Stimulated activated CD4-positive, alpha-beta T cell treated with anti-CD3 and anti-CD28 coated beads, Interleukin-15, amount 100 ng/mL, for 1 hour (primary cell): ENCODE measurements at places on chromosomes 4 and X.

DNA sequence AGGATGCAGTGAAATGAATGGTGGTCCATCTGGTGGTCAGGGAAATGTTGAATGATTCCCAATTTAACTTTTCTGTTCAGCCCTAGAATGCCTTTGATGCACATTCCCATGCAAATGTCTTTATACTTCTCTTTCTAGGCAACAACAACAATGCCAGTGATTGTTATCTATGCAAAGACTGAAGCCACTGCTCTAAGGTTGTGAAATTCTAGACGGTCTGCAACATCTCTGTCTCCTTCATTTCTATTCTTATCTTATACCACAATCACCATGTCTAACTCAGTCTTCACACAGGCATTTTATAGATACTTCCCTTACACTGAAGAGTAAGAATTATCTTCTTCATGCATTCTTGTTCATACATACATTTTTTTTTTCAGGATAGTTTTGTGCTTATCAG lies 84.5 kb downstream of the HPGD start:
- DNase-seq = no peak

GRCh38 chr4:151718984-151719955 lies 41.5 kb downstream of the GATB start:
- no peak for DNase-seq

GRCh38 chr4:26525771-26526150 lies 35.5 kb upstream of the CCKAR start:
- DNase-seq = no peak

DNA sequence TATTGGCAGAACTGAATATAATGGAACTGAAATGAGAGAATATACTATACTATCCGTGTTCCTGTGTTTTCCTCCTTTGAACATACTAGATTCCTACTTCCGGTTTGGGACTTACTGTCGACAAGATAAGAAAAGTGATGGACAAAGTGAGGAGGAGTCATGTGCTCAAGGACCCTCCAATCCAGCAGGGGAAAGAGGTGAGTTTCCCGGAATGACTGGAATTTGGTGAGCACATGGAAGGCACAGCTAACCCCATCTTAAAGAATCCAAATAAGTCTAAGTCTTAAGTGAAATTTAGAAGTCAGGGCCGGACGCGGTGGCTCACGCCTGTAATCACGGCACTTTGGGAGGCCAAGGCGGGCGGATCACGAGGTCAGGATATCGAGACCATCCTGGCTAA lies 36.6 kb upstream of the SH3D19 start:
- no peak for DNase-seq

GRCh38 chr4:66636349-66636748 lies 909.0 kb downstream of the CENPC start:
- no peak for DNase-seq

DNA sequence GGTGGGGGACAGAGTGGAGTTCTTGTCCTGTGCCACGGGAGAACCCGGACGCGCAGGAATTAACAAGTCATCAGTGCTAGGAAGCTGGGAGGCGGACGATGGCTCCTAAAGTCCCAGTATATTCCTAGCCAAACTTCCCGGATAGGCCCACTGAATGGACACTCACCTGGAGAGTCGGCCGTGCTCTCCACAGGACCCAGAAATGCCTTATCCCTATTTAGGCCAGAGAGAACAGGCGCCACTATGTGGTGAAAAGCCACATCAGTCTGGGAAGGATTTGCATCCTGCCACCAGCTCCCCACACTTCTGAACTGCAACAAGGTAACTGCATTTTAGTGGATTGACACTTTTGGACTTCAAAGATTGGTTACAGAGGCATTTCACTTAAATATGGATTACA lies 1.1 kb downstream of the CFAP299 start:
- no peak for DNase-seq

- DNase-seq = no peak
Measured at GRCh38 chrX:43657671-43658070, 1.6 kb downstream of the MAOA start.

GRCh38 chr4:98496152-98496845 lies 162.1 kb downstream of the TSPAN5 start:
- no peak for DNase-seq

- no peak for DNase-seq
Measured at GRCh38 chr4:166399021-166399420, 526.0 kb downstream of the TLL1 start.

GRCh38 chr4:153246446-153247115 lies 42.3 kb downstream of the TRIM2 start:
- DNase-seq = no peak

DNA sequence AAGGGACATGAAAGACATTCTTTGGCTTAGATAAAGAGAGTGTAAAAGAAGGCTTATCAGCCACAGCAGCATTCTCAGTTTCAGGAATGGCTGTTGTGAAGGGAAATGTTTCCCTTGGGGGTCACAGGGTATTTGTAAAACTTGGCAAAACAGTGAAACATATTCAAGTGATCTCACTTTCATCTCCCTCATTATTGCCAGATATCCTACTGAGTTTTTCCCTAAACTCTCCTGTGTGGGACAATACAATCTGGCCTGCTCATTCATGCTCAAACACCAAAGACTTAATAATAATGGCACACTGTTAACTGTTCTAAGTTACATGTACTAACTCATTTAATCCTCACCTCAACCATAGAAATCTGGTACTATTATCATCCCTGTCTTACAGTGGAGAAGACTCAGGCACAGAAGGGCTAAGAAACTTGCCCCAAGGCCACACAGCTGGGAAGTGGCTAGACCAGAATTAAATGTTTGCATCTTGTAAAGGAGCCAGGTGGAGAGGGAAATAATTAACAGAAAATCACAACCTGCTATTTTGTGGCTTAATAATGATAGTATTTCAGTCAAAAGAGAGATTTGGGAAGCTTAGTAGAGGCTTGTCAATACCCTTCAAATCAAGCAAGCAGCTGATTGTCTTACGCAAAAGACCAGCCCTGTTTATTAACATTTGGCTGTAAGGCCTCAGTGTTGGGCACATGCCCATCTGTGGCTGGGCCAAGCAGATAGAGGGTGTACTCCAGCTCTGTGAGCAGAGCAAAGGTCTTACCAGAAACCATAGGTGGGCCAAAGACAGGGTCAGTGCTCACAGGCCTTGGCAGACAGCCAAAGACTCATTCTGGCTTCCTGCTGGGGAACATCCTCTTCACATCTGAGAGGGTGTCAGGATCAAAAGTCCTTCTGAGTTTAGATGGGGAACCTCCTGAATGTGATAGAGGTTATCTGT lies 17.3 kb downstream of the SMPX start:
- no peak for DNase-seq

DNA sequence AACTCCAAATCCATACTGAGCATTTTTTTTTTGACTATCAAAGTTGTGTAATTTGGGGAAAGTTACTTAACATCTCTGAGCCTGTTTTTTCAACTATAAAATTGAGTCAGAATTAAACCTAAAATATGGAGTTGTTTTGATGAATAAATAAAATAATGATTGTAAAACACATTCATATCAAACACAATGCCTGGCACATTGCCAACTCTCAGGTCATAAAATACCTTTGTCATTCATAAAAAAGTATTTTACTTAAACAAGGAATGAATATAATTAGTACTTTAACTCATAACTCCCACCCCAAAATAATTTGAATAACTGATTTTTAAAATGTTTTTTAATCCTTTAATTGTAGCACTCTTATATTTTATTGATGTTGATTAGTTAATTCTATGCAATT lies 3.8 kb upstream of the GPR174 start:
- DNase-seq = no peak

DNA sequence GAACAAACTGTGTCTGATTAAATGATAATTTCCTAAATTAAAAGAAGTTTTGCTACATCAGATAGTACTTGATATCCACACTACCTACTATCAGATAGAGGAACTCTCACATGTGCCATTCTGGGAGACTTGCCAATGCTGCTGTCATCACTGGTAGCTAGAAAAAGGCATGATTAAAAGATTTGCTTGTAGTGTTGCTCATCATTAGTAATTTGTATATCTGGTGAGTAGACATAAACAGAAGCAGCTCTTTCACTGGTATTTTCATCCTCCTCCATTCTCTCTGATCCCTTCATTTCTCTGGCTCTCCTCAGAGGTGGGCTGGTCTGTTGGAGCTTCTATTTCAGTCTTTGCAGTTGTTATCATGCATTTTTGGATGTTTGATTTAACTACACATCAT lies 56.0 kb downstream of the SPRY1 start:
- DNase-seq = no peak

DNA sequence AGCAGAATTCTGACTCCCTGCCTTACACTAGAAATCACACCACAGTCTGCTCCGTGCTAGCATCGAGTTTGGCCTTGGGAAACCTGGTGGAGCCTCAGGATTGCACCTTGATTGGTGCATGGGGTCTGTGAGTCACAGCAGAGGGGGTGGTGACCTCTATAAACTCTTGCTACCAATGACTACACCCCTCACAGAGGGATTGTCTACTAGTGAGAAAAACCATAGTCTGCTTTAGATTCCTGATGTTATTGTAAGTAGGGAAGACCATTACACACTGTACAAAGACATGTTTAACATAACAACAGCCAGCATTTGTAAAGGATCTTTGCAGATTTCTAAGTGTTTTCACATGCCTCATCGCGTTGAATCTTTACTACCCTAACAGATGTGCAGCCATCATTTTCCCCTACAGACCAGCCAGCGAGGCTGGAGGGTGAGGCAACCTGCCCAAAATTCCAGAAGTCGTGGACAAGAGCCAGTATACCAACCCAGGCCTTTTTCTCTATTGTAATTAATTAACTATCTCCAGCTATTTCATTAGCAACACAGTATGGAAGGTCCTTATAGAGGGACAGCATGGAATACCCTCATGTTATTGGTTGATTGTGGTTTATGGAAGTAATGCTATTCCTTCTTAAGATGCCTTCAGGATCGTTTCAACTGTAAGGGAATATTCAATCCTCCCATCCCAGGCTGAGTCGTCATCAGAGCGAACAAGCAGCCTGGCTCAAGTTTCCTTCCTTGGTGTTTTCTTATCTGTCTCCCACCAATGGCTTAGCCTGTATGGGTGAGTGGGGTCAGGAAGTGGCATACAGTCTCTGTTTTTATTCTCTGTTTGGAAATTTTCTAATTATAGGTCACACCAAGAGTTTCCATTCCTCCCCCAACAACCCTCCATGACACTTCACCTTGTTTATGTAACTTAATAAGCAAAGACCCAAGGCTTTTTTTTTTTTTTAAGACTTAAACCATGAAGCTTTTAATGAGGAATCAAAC lies 55.9 kb upstream of the KDR start:
- DNase-seq = no peak

GRCh38 chr4:94757192-94758140 lies at the start of gene BMPR1B:
TSS of gene BMPR1B (plus strand) at chr4:94757955. CDS start at chr4:95104425, 346,470 bp downstream.
- no peak for DNase-seq

DNA sequence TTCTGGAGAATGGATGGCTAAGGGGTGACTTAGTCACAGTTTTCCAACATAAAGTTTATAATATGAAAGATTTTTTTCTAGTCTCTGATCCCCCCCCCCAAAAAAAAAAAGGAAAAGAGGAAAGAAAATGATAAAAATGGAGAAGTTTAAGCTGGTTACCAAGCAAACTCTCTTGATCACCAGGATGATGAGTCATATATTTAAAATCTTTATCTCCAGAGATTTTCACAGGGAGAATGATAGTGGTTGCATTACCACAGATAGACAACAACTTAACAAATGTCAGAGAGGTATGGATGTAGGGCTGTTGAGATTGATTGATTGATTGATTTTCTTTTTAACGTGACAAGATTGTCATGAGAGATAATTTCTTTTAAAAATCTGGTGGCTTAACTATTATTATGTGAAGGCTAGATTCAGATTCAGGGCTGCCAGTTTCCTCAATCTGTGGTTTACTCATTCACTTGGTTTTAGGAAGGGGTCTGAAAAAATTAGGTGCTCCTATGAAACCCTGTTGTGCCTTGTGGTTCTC lies 13.3 kb upstream of the TEX13C start:
- DNase-seq = no peak

- no peak for DNase-seq
Measured at GRCh38 chr4:22901631-22902030, 208.9 kb downstream of the GBA3 start.
